DMS53 (cell line): ENCODE measurements at places on chromosomes 3 and 15.

DNA sequence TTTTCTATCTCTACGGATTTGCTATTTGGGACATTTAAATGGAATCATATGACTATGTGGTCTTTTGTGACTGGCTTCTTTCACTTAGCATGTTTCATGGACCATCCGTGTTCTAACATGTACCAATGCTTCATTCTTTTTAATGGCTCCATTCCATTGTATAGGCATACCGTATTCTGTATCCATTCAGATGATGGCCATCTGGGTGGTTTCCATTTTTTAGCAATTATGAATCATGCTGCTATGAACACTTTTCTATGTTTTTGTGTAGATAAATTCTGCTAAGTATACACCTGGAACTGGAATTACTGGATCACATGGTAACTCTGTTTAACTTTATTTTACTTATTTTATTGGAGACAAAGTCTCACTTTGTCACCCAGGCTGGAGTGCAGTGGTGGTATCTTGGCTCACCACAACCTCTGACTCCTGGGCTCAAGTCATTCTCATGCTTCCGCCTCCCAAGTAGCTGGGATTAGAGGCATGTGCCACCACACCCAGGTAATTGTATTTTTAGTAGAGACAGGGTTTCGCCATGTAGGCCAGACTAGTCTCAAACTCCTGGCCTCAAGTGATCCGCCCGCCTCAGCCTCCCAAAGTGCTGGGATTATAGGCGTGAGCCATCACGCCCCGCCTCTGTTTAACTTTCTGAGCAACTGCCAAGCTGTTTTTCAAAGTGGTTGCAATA is 13.4 kb downstream of the UBP1 start:
- DNase-seq, result no peak

DNA sequence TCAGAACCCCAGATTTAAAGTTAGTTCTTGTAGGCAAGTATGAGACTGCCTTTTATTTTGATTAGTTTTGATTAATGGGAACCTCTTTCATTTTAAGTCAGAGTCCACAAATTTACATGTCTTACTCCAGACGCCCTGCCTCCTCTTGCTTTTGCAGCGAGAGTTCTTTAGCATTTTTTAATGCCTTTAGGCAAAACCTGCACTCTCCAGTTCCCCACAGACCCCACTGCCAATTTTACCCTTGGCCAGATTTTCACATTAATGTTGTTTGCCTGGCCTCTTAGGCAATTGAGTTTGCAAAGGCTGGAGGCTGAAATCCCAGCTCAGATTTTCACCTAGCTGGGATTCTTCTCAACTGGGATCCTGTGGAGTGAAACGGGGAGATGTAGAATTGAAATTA is 85.8 kb downstream of the GAP43 start:
- no peak for DNase-seq

- no peak for DNase-seq
Observed at GRCh38 chr3:12455740-12456139, 28.5 kb upstream of the TSEN2 start.

- no peak for DNase-seq
Observed at GRCh38 chr15:36896949-36897348, 203.4 kb downstream of the MEIS2 start.
